Hepatocyte (in vitro differentiated cells): ENCODE measurements at places on chromosomes 13 and 19. TPM values are rescaled to one million over a fixed set of nuclear protein-coding genes. Genes with fewer than 3 reads are reported as not detected.
A peak's percentile ranks its signal among the peaks of the same experiment; 100 is the strongest.

DNA sequence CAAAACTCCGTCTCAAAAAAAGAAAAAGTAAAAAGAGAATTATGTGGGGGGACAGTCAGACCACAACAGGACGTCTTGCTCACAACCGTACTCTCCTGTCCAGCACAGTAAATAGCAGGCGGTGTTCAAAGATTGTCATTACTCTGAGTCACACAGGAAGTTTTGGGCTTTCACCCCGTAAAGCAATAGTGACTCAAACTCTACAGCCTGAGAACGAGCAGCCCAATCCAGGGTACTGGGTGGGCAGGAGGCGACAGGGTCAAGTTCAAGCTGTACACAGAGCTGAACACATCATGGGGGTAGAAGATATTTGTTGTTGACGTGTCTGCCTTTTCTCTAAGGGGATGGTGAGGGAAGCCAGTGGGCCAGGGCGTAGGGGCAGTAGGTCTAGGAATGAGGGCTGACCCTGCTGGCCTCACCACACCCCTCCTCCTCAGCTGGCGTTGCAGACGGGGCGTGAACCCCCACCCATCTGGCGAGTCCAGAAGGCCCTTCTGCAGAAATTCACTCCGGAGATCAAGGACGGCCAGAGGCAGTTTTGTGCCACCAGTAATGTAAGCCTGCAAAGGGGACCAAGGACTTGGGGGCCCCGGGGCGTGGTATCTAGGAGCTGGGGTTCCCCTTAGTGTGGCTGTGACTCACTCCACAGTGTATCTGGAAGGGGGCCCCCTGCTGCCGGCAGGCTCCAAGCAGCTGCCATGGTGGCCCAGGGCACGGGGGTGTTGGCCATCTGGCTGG lies 23.3 kb downstream of the PRR12 start:
- no peaks in the 10 kb centered on the region for H3K27me3 ChIP-seq
- no peak overlapping the region for H3K4me3 ChIP-seq
- H3K4me1 ChIP-seq: no peaks in the 10 kb centered on the region
- DNase-seq: no peak

The CBARP gene
- total RNA-seq: 1.1 and 4.2 TPM in 2 replicates

The CNN1 gene
- 12.1 and 20.1 TPM in 2 replicates for total RNA-seq

DNA sequence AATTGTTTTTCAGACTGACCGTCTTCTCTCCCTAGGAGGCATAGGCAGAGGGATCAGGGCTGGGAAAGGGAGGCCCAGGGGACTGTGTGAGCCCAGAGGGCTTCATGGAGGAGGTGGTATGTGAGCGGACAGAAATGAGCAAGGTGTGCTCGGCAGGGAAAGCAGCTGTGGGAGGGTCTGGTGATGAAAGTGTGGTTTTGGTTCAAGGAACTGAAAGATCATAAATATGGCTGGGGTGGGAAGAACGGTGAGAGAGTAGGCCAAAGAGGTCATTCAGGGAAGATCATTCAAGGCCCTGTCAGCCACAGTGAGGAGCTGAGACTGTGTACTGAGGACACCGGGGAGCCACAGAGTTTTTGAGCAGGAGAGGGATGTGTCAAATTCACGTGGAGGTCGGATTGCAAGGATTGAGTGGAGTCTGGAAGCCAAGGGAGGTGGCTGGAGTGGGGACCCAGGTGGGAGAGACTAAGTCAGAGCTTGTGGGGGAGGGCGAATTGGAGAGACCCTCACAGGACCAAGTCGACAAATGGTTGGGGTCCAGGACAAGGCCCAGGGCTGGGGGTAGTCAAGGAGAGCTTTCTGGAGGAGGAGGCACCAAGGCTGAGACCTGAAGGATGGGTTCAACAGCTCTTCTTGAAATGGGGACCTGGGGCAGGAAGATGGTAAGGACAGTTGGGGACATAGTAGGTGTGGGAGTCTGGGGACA lies 7.6 kb downstream of the PLD3 start:
- H3K36me3 ChIP-seq: no peaks in the 10 kb centered on the region
- H3K4me3 ChIP-seq: no peak overlapping the region
- H3K27ac ChIP-seq: no peak overlapping the region
- H3K4me1 ChIP-seq: no peaks in the 10 kb centered on the region
- H3K27me3 ChIP-seq: no peaks in the 10 kb centered on the region

- DNase-seq: no peak
- H3K27me3 ChIP-seq: no peaks in the 10 kb centered on the region
- H3K4me1 ChIP-seq: no peaks in the 10 kb centered on the region
- H3K4me3 ChIP-seq: no peak overlapping the region
- H3K27ac ChIP-seq: no peak overlapping the region
Measured at GRCh38 chr19:5676105-5676771, 4.1 kb downstream of the MICOS13 start.

GRCh38 chr13:63567031-63567430 lies 2151.4 kb upstream of the PCDH20 start:
- no peak overlapping the region for H3K4me3 ChIP-seq
- no peaks in the 10 kb centered on the region for H3K4me1 ChIP-seq
- no peaks in the 10 kb centered on the region for H3K36me3 ChIP-seq
- DNase-seq: no peak
- no peak overlapping the region for H3K27ac ChIP-seq
- no peaks in the 10 kb centered on the region for H3K27me3 ChIP-seq

GRCh38 chr19:4571305-4571917 lies 11.9 kb upstream of the SEMA6B start:
- peaks cover 13% of the 10 kb centered on the region for H3K4me1 ChIP-seq
- H3K4me3 ChIP-seq: no peak overlapping the region
- H3K27me3 ChIP-seq: no peaks in the 10 kb centered on the region
- no peaks in the 10 kb centered on the region for H3K36me3 ChIP-seq
- no peak overlapping the region for H3K27ac ChIP-seq

- DNase-seq: no peak
- H3K27ac ChIP-seq: peak overlapping the region; percentile 81
- no peaks in the 10 kb centered on the region for H3K27me3 ChIP-seq
- H3K36me3 ChIP-seq: no peaks in the 10 kb centered on the region
- peaks cover 40% of the 10 kb centered on the region for H3K4me1 ChIP-seq
Measured at GRCh38 chr13:44307255-44307654, 66.4 kb upstream of the SERP2 start.

The OR7C2 gene
- total RNA-seq: not detected in 2 replicates

The SOX1 gene
- total RNA-seq: not detected in 2 replicates

The THSD8 gene
- total RNA-seq: not detected in 2 replicates

- no peak for DNase-seq
- no peaks in the 10 kb centered on the region for H3K36me3 ChIP-seq
- peaks cover 16% of the 10 kb centered on the region for H3K4me1 ChIP-seq
Measured at GRCh38 chr19:40640744-40641143, 39.6 kb downstream of the LTBP4 start.

The BORA gene
- total RNA-seq: 3.8 and 7.1 TPM in 2 replicates

DNA sequence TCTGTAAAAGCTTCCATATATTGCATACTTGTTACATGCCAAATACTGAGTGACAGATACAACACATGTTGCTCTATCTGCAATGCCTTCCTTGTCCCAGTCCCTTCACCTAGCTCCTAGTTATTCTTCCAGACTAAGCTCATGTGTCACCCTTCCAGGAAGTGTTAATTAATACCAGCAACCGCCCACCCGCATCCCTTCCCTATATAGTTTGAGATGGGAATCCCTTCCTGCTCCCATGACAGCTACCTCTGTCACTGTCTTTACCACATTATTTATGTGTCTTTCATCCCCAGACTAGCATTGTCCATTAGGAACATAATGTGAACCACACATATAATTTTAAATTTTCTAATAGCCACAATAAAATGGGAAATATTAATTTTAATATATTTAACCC lies 49.5 kb upstream of the FRY start:
- H3K27me3 ChIP-seq: no peaks in the 10 kb centered on the region
- no peak overlapping the region for H3K4me3 ChIP-seq
- H3K36me3 ChIP-seq: no peaks in the 10 kb centered on the region
- DNase-seq: no peak
- H3K4me1 ChIP-seq: peaks cover 4% of the 10 kb centered on the region

DNA sequence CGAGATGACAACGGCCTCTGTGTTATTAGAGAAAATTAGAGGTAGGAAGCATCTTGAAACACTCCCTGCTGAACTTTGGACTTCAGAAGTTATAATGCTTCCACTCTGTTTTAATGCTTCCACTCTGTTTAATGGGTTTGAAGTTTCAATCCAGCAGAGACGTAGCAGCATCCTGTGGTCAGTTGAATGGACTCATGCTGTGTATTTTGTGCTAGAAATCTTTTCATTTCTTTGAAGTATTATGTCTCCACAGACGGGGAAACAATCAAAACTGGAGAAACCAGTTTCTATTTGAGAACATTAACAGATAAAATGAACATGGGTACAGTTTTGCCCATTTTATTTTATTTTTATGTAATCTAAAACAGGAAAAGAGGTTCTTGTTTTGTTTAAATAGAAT lies 1736.2 kb downstream of the SLITRK5 start:
- H3K4me1 ChIP-seq: no peaks in the 10 kb centered on the region
- no peak for DNase-seq
- H3K36me3 ChIP-seq: no peaks in the 10 kb centered on the region

DNA sequence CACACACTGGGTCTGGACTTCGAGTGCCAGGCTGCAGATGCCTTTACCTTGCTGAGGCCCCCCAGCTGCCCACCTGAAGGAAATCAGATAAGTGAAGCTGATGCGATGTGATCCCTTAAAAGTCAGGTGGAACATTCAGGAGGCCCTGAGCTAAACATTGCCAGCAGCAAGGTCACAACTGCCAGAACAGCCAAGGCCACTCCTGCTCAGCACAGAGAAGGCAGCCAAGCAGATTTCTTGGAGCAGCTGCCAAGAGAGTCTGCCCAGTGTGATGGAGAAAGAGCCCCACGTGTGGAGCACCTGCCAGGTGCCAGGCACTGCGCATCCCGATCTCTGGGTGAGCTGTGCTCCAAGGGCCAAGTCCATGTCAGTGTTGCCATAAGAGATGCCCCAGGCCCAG lies 20.6 kb upstream of the UQCRFS1 start:
- H3K4me3 ChIP-seq: no peak overlapping the region
- H3K27me3 ChIP-seq: no peaks in the 10 kb centered on the region
- H3K4me1 ChIP-seq: no peaks in the 10 kb centered on the region
- no peaks in the 10 kb centered on the region for H3K36me3 ChIP-seq
- no peak for DNase-seq

The ZNF541 gene
- total RNA-seq: 0.43 TPM in 1 of 2 replicates, not detected in the other

DNA sequence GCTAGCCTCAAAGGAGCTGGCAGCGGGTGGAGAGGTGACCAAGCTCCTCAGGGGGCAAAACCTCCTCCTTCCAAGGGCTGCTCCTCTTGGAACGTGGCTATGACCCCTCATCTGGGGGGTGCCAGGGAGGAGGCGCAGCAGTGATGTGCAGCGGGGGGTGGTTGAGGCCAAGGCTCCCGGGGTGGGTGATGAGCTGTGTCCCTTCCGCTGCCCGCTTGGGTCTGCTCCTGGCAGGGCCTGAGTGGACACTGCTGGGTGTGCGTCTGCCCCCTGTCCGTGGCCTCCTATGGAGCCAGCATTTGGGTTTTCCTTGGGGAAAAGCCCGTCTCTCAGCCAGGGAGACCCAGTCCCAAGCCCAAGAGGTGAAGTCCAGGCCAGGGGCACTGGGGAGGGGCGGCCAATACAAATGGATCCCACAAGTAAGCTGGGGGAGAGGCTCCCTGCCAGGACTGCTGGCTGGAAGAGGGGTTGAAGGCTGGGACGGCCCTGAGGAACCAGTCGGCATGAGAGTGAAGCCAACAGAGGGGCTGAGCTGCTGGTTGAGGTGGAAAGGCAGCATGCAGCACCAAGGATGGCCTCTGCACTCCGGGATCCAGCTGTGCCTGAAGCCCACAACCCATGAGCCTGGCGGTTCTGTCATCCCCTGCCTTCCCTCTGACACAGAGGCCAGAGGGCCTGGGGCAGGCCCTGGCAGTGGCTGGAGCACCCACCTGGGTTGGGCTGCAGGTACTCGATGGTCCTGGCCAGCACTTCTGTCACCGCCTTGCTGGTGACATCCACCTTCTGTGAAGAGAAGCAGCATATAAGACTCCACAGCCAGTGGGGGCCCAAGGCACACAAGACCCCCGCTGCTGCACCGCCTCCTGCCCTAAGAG lies 22.7 kb downstream of the MPND start:
- H3K27ac ChIP-seq: no peak overlapping the region
- peaks cover 26% of the 10 kb centered on the region for H3K4me1 ChIP-seq
- H3K36me3 ChIP-seq: no peaks in the 10 kb centered on the region
- DNase-seq: no peak
- no peaks in the 10 kb centered on the region for H3K27me3 ChIP-seq

GRCh38 chr13:108113407-108113806 lies 101.9 kb downstream of the LIG4 start:
- DNase-seq: no peak
- H3K27ac ChIP-seq: no peak overlapping the region
- no peaks in the 10 kb centered on the region for H3K4me1 ChIP-seq
- H3K4me3 ChIP-seq: no peak overlapping the region

GRCh38 chr13:99357941-99358340 lies 50.7 kb upstream of the GPR183 start:
- H3K27ac ChIP-seq: peak overlapping the region; percentile 59
- DNase-seq: no peak
- H3K27me3 ChIP-seq: no peaks in the 10 kb centered on the region
- H3K4me3 ChIP-seq: no peak overlapping the region

DNA sequence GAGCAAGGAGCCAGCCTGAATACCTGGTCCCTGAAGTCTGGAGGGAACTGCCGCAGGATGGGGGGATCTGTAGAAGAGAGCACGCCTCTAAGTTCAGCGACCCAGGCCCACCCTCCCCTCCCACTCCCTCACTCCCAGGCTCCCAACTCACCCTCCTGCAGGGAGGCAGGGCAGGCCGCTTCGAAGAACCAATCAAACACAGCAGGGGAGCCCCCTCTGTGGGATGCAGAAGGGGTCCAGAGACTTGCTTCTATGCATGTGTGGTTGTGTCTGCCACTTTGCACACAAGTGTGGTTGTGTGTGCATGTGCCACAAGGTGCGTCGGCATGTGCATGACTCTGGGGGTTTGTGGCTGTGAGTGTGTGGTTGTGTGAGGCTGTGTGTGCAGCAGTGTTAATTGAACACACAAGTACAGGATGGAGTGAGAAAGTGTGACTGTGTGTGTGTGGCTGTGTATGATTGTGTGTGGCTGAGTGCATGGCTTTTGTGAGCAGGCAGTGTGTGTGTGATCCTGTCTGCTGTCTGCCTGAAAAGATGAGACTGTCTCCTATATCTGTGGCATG lies 1.7 kb downstream of the DENND1C start:
- H3K27me3 ChIP-seq: no peaks in the 10 kb centered on the region
- no peaks in the 10 kb centered on the region for H3K36me3 ChIP-seq
- no peak for DNase-seq
- no peak overlapping the region for H3K27ac ChIP-seq

- peak overlapping the region; percentile 59 for H3K27ac ChIP-seq
- H3K4me3 ChIP-seq: no peak overlapping the region
- no peaks in the 10 kb centered on the region for H3K4me1 ChIP-seq
- DNase-seq: no peak
- H3K27me3 ChIP-seq: no peaks in the 10 kb centered on the region
- H3K36me3 ChIP-seq: no peaks in the 10 kb centered on the region
Measured at GRCh38 chr13:48493066-48493765, 39.7 kb downstream of the RCBTB2 start.

The DCT gene
- not detected in 2 replicates for total RNA-seq

The SYT5 gene
- total RNA-seq: 0.60 and 1.4 TPM in 2 replicates

The SLC1A6 gene
- 1.2 and 8.1 TPM in 2 replicates for total RNA-seq

DNA sequence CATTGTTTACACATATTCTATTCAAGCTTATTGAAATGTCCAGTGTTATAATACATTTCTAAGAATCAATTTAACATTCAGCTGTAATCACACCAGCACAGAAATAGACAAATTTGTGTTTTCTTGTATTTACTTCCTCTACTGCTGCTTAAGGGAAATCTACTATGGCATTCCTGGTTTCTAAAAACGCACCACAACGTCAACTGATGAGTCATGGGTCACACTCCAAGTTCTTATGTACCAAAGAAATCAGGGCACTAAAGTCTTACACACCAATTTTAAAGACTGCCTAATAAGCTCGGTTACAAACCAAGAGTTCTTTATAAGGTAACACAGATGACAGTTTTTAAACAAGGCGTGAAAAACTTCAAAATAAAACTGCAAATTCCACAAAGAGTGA lies 13.2 kb downstream of the LNX2 start:
- no peaks in the 10 kb centered on the region for H3K36me3 ChIP-seq
- peak overlapping the region; percentile 73 for H3K27ac ChIP-seq
- H3K27me3 ChIP-seq: no peaks in the 10 kb centered on the region
- H3K4me3 ChIP-seq: no peak overlapping the region
- H3K4me1 ChIP-seq: peaks cover 16% of the 10 kb centered on the region
